CD4-positive, alpha-beta T cell treated with Interleukin-6 at 100 ng/mL for 8 hours (primary cell): ENCODE measurements at places on chromosomes 6 and 20.

GRCh38 chr6:131036601-131037000 lies 26.4 kb downstream of the EPB41L2 start:
- DNase-seq = no peak

GRCh38 chr20:57138198-57138995 lies 128.0 kb downstream of the BMP7 start:
- DNase-seq = no peak

DNA sequence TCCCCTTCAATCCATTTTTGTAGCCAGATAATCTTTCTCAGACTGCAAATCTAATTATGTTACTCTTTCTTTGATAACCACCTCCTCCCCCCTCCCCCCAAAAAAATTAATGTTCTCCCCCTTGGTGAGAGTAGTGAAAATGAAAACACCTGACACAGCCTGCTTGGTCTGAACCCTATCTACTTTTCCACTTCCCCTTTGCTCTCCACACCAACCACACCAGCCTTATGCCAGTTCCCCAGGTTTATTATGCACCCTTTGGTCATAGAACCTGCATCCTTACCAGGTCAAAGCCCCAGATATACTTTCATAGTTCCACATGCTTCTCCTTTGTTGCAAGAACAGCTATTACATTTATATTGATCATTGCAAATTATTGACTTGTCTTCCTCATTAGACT lies 19.4 kb downstream of the PFDN4 start:
- DNase-seq = no peak

- DNase-seq = no peak
Measured at GRCh38 chr20:59413326-59413865, 113.0 kb downstream of the EDN3 start.

GRCh38 chr6:131295081-131295480 lies 159.8 kb downstream of the AKAP7 start:
- DNase-seq = no peak

- DNase-seq = no peak
Measured at GRCh38 chr6:163263998-163264661, 150.4 kb upstream of the QKI start.
